ENCODE measurements at places on chromosomes 11 and 22. TPM values are rescaled to one million over a fixed set of nuclear protein-coding genes. Genes with fewer than 3 reads are reported as not detected.

DNA sequence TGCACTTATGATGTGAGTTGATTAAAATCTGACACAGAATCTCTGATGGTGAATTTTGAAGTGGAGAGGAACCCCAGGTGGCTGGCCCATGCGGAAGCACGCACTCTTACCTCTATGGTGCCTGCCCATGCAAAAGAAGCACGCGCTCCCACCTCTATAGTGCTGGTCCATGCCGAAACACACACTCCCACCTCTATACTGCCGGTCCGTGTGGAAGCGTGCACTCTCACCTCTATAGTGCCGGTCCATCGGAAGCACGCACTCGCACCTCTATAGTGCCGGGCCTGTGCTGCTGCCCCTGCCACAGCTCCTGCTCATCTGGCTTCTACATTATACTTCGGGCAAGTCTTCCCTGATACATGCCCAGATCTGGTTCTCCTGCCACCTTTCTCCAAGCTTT is 36.8 kb upstream of the SLC25A1 start:
- no peak overlapping the region for H3K4me3 ChIP-seq
- DNase-seq = no peak
- H3K36me3 ChIP-seq = no peaks in the 10 kb centered on the region
- H3K4me1 ChIP-seq = peaks cover 7% of the 10 kb centered on the region
- no peaks in the 10 kb centered on the region for H3K27me3 ChIP-seq

GRCh38 chr11:66321606-66322005 is 4.8 kb upstream of the CD248 start:
- no peaks in the 10 kb centered on the region for H3K36me3 ChIP-seq
- H3K27ac ChIP-seq = no peak overlapping the region
- H3K4me3 ChIP-seq = no peak overlapping the region
- no peak for DNase-seq
- H3K27me3 ChIP-seq = no peaks in the 10 kb centered on the region
- peaks cover 28% of the 10 kb centered on the region for H3K4me1 ChIP-seq

GRCh38 chr11:91295591-91295990 is 929.0 kb upstream of the FAT3 start:
- H3K4me3 ChIP-seq = no peak overlapping the region
- no peaks in the 10 kb centered on the region for H3K27me3 ChIP-seq
- no peaks in the 10 kb centered on the region for H3K4me1 ChIP-seq
- H3K36me3 ChIP-seq = no peaks in the 10 kb centered on the region
- no peak for DNase-seq
- no peak overlapping the region for H3K27ac ChIP-seq

DNA sequence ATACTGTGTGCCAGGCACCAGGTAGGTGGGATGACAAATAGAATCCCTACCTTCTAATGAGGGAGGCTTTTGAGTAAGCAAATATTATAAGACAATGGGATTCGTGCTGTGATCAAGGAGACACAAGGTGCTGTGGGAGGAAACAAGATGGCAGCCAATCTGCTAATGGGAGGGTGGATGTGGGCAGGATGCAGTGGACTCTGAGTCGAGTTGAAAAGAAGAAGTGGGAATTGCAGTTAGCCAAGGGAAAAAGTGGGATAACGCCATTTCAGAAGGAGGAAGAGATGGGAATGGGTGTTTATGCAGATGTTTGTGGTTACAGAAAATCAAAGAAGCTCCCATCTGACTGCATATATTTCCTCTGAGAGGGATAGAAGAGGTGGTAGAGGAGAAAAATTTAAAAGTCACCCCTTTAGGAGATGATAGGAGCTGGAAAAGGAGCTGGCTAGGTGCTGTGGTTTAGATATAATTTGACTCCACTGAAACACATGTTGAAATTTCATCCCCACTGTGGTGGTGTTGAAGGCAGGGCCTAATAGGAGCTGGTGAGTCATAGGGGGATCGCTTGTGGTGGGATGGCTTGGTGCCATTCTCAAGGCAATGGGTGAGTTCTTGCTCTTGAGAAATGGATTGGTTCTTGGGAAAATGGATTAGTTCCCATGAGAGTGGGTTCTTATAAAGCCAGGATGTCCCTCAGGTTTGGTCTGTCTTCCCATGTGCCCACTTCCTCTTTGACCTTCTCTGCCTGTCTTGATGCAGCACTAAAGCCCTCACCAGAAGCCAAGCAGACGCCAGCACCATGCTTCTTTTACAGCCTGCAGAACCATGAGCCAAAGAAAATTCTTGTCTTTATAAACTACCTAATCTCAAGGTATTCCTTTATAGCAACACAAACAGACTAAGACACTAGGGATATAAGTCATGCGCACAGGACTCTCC is 30.0 kb upstream of the POU2AF1 start:
- no peaks in the 10 kb centered on the region for H3K27me3 ChIP-seq
- DNase-seq = no peak
- peaks cover 2% of the 10 kb centered on the region for H3K4me1 ChIP-seq

GRCh38 chr22:28958611-28959010 is 75.2 kb downstream of the ZNRF3 start:
- peaks cover 20% of the 10 kb centered on the region for H3K4me1 ChIP-seq
- H3K36me3 ChIP-seq = no peaks in the 10 kb centered on the region
- H3K27ac ChIP-seq = no peak overlapping the region
- no peak overlapping the region for H3K4me3 ChIP-seq
- DNase-seq = no peak

PRR33 gene
- not detected for total RNA-seq

RBM7 gene
- 43.0 TPM for total RNA-seq

CHADL gene
- total RNA-seq = 0.67 TPM

DNA sequence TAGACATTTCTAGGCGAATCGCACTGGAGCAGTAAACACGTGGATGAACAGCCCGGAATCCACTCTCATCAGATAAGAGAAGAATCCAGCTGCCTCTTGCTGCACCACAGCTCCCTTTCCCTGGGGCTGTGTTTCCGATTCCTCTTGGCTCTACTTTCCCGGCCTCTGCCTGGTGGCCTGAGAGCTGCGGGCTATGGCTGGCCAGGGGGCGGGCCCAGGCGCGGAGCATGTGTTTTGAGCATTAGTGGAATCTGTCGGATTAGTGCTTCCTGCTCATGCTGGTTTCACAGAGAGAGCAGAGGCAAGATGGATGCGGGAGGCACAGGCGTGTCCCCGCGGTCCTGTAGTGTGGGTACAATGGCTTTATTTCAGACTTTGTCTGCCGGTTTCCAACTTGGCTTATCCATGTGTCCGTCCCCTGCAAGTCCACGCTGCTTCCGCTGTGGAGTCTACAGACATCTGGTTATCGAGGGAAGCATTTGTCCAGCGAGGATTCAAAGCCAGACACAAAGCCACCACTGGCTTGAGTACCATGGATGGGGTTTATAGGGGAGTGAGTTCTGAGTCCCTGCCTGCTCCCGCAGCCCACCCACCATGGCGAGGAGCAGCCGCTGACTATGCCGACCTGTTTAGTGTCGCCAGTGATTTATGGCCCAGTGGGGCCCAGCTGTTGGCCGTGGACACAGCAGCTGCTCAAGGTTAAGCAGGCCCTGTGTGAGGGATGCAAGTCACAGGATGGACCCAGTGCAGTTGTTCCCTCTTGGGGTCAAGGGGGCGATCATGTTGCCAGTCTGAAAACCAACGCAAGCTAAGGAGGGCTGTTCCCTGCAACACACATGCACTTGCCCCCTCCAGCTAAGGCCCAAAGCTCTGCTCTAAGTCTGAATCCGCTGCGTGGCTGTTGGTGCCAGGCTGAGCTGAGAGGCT is 43.3 kb upstream of the EP300 start:
- H3K27me3 ChIP-seq = no peaks in the 10 kb centered on the region
- H3K27ac ChIP-seq = no peak overlapping the region
- no peak overlapping the region for H3K4me3 ChIP-seq
- H3K4me1 ChIP-seq = no peaks in the 10 kb centered on the region

Data from CD4-positive, alpha-beta memory T cell (primary cell).